Stimulated activated naive CD4-positive, alpha-beta T cell treated with Interleukin-2 at 50 U/mL for 16 hours (primary cell): ENCODE measurements at places on chromosomes 6 and 20.

DNA sequence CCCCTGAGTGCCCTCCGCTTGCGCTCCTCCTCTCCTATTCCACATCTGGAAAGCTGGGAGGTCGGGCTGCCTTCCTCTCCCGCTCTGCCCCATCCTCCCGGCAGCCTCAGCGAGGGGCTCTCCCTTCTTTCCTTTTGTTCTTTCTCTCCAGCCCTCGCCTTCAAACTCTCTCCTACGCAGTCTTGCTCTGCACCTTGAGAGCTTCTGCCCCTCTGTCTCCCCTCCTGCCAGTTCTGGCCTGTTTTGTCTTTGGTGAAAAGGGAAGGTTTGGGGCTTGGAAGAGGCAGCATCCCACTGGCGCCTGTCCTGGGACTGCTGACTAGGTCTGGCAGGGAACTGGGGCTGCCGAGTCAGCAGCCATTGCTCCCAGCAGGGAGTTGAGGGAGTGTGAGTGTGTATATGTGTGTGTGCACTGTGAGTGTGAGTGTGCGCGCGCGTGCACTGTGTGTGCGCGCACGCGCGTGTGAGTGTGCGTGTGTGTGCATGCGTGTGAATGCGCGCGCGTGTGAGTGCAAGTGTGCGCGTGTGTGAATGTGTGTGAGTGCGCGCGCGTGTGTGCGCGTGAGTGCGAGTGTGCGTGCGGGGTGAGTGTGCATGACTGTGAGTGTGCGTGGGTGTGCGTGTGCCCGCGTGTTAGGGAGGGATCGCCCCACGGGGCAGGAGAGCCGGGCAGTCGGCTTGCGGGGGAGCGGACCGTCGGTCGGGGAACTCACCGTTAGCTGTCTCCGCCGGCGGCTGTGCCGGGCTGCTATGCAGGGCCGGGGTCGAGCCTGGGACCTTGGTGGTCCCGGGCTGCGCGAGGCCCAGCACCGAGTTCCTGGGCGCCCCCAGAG lies 523 bp downstream of the CPXM1 start:
- DNase-seq, result no peak

GRCh38 chr20:20343932-20344331 lies 24.0 kb upstream of the INSM1 start:
- no peak for DNase-seq

DNA sequence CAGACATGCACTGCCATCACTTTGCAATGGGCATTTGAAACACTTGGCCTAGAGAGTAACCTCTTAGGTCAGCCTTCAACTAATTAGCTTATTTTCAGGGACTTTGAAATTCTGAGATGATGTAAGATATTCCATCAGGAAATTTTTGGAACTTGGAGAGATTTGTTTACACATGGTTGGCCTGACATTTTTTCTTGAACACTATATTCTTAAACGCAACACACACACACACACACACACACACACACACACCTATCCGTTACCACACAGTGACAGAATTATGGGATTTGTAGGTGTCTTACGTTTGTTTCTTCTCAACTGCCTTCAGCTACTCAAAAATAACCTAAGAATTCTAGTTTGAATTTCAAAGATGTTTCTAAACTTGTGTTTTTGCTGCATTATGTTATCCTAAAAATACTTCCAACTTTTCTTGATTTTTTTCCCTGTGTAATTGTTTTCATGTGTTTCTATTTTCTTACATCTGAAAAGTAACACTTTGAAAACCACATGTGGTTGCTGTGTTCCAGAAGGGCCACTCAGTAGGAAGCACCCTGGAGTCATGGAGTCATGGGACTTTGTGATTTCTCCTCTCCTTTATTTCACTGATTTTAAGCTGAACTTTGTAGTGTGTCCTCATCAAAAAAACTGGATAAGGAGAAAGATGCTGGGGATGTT lies 31.9 kb downstream of the MARCKS start:
- no peak for DNase-seq

- DNase-seq, result no peak
These were observed at the start of gene IYD for GRCh38 chr6:150368762-150369161. Gene IYD (plus strand): TSS chr6:150369012. CDS start chr6:150369032, 20 bp downstream.

GRCh38 chr20:54608943-54609342 lies 133.6 kb downstream of the DOK5 start:
- no peak for DNase-seq

DNA sequence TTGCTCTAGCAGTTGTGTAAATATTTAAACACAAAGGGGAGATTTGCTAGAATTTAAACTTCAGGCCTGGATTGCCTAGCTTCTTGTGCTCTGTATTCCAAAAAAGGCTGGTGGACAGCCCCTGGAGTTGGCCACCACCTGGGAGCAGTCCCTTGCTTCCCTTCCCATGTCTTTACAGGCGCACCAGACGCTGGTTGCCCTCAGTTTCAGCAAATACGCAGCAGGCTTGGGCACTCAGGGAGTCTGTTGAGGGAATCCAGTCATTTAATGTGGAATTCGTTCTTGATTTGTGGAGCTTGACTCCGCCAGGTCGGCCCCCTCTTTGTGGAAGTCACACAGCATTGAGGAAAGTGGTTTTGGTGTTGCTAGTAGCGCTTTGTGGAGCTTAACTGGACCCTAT lies 156.8 kb downstream of the DTNBP1 start:
- no peak for DNase-seq

- DNase-seq, result no peak
These were observed 54.9 kb downstream of the LY86 start for GRCh38 chr6:6643398-6643797.
